ENCODE measurements at places on chromosomes 1 and 21.
A peak's percentile ranks its signal among the peaks of the same experiment; 100 is the strongest.

GRCh38 chr1:164836614-164837018, 277.6 kb downstream of the PBX1 start:
- DNase-seq: no peak

GRCh38 chr1:178093494-178093950, 382 bp upstream of the RASAL2 start:
- DNase-seq: peak; percentile 97

- peak; percentile 70 for DNase-seq
Measured at GRCh38 chr1:224067621-224068457, 46.1 kb upstream of the FBXO28 start.

DNA sequence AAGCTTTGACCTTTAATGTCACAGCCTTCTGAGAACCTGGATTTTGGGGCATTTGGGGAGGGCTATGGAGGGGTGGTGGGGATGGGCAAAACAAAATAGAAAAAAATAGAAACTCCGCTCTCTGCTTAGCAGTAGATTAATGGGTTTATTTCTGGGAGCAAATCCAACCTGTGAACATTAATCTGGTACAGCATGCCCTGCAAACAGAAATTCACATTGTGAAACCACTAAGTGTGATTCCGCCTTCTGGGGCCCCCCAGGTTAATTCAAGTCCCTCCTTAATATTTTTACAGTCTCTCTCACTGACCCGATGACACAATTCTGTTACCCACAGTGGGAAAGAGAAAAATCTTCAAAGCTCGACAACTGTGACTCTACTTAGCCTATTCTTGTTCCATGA, 76.4 kb downstream of the TIAM1 start:
- DNase-seq: no peak

DNA sequence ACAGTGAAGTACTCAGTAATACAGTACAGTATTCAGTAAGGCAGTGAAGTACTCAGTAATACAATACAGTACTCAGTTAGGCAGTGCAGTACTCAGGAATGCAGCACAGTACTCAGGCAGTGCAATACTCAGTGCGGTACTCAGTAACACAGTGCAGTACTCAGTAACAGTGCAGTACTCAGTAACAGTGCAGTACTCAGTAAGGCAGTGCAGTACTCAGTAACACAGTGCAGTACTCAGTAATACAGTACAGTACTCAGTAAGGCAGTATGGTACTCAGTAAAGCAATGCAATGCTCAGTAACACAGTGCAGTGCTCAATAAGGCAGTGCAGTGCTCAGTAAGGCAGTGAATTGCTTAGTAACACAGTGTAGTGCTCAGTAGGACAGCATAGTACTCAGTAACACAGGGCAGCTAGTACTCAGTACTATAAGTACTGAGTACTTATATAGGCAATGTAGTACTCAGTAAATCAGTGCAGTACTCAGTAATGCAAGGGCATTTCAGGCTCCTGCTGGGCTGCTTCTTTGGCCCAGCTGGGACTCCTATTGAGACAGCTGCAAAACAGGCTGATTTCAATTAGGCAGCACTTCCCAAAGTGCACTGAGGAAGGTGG, 411.3 kb downstream of the DISC1 start:
- no peak for DNase-seq

DNA sequence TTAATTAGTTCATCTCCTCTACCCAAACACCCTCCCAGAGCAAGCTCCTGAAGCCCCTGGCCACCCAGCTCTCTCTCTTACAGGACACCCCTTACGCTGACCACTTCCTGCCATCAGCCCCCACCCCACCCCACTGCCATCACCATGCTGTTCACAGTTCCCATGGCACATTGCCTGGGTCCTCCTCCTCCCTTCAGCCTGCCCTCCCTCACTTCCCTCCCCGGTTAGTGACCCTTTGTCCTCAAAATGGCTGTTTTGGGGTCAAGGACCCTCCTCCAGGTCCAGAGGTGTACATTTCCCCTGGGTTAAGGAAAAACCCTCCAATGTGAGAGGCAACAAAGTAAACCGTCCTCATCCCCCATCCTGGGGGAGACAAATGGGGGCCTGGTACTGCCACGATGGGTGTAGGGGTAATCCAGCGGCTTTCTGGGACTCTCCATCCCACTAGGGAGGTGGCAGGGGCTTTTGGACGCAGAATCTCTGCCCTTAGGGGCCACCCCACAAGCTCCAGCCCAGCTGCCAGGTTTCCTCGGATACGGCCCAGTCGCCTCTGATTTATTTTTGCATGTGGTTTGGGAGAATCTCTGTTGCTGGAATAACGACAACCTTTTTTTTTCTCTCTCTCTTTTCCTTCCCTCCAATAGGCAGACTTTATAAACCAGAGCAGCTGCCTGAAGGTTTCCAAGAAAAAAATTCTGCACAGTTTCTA, 8.5 kb downstream of the CAMK2N1 start:
- no peak for DNase-seq

DNA sequence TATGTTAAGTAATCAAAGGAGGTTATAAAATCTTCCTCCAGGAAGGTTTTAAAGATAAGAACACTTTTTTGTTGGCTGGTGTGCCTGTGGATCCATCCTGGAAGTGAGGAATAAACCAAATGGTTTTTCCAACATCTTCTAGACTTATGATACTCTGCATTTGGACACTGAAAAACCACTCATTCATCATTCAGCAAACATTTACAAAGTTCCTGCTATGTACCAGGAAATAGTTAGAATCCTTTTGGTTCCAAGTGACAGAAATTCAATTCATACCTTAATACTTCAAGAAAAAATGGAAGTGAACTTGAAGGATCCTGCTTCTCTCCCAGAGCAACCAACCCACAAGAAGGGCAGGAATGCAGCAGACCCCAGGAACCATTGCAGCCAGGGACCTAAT, 39.6 kb upstream of the PIGC start:
- DNase-seq: no peak

DNA sequence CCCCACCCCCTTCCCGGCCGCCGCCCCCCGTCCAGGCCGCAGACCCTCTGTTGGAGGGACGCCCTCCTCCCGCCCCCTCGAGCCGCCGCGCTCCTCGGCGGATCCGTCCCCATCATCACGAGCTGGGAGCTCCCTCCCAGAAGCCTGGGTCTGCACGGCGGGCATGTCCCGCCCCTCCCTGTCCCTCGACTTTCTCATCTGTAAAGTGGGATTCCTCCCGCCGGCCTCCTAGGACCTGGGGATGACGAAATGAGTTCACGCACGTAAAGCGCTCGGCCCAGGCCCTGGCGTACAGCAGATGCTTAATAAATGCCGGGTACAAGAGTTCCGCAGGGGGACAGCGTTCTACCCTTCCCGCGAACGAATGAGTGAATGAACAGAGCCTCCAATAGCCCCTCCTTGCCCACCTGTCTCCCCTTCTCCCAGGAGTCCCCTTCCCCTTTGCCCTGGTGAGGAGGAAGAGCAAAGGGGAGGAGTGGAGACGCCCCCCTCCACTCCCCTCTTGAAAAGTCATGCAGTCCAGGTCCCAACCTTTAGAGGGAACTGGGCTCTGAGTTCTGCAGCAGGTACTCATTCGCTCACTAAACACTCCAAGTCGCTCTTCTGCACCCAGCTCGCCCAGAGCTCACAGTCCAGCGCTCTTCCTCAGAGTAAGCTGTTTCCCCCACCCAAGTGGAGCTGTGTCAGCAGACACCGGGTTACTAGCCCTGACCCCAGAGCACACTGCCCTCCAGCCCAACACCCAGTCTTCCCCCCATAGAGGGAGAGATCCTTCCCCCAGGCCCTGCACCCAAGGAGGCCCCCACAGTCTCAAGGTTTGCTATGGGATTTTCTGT, 16.8 kb downstream of the RAP1GAP start:
- no peak for DNase-seq

- DNase-seq: no peak
Measured at GRCh38 chr1:44929531-44929930, 56.9 kb downstream of the EIF2B3 start.

DNA sequence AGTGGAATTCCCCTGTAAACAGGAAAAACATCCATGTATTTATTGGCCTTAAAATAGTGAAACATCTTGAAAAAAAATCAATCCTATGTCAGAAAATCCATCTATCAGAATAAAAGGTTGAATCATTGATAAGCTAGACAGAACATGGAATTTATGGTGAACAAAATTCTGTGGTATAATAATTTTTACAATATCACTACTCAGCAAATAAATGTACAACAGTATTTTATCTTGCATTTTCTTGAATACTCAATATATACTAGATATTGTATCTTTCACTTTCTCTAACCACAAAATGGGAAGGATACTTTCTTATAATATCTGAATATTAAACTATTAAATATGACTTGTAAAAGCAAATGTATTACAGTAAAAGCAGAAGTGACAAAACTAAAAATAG, 5.7 kb upstream of the UBE4B start:
- DNase-seq: no peak

GRCh38 chr1:7427605-7428300, 343.3 kb upstream of the VAMP3 start:
- DNase-seq: no peak

GRCh38 chr1:119116725-119117124, 23.7 kb downstream of the WARS2 start:
- DNase-seq: no peak

GRCh38 chr1:3735688-3736087, 16.6 kb upstream of the CCDC27 start:
- no peak for DNase-seq

GRCh38 chr1:90048043-90048442, 53.1 kb downstream of the ZNF326 start:
- DNase-seq: no peak
